Spleen (tissue), 13 donors: ENCODE measurements at places on chromosomes 1 and 21. TPM values are rescaled to one million over a fixed set of nuclear protein-coding genes. Genes with fewer than 3 reads are reported as not detected.

DNA sequence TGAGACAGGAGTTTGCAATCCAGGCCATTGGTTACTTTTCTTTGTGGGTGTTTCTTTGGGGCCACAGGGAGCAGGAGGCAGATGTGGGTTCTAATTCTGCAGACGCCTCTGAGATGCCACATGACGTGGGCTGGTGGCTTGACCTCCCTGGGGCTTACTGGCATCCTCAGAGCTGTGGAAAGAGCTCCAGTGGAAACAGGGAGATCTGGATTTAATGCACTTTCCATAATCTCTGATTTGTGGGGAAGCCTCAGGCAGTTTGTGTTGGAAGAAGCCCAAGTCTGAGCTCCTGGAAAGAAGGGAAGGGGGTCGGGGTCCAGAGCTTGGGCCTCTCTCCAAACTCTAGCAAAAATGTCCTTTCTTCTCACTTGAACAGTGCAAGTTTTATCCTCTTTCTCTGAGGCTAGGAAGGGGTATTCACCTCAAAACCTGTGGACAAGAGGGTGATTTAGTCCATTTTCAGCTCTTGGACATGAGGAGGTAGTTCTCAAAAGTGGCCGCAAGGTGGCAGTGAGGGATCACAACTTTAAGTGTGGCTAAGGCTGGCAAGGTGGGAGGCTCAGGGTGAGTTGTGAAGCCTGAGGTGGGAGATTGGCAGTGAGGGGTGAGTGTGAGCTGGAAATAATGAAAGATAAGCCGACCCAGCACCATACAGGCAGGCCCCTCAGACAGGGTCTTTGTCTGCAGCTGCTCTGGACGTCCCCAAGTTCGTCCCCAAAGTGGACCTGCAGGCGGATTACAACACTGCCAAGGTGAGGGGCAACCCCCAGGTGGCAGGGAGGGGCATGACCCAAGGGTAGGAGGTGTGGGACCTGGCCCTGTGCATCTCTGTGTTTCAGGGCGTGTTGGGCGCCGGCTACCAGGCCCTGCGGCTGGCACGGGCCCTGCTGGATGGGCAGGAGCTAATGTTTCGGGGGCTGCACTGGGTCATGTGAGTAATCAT is 9.2 kb downstream of the IKBKE start:
- no peak overlapping the region for H3K27ac ChIP-seq
- H3K27me3 ChIP-seq = no peaks in the 10 kb centered on the region
- H3K4me3 ChIP-seq = no peak overlapping the region
- peaks cover 33% of the 10 kb centered on the region for H3K36me3 ChIP-seq
- no peaks in the 10 kb centered on the region for H3K4me1 ChIP-seq

DNA sequence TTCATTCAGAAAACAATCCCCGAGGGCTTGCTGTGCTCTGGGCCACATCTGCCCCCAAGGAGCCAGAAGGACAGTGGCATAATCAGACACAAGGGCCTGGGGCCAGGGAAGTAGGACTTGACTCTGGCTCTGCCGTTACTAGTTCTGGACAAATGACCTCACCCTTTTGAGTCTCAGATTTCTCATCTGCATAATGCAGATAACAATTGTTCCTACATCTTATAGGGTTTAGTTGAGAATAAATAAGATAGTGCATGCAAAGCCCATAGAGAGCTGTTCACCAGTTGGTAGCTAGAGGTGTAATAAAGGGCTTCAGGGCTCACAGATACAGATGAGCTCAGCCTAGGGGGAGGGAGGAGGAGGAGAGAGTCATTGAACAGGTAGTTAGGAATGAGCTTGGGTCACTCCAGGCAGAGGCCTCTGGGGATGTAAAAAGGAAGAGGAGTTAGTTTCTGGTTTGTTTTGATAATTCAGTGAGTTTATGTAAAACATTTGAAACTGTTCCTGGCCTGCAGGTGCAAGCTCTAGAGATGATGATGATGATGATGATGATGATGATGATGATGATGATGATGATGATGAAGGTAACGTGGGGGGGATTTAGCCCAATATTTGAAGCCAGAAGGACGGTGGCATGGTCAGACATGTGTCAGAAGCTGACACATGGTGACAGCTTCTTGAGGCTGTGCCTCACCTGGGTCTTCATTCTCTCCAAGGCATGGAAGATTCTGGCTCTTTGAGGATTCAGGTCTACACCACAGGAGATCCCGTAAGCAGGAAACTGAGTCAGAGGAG is 858 bp downstream of the LACTBL1 start:
- no peak for DNase-seq
- no peaks in the 10 kb centered on the region for H3K36me3 ChIP-seq
- H3K27me3 ChIP-seq = no peaks in the 10 kb centered on the region
- H3K4me1 ChIP-seq = peaks cover 5% of the 10 kb centered on the region

GRCh38 chr21:17455451-17455850 is 57.4 kb upstream of the CXADR start:
- no peak overlapping the region for H3K4me3 ChIP-seq
- H3K27me3 ChIP-seq = no peaks in the 10 kb centered on the region
- DNase-seq = no peak
- no peaks in the 10 kb centered on the region for H3K36me3 ChIP-seq

GRCh38 chr1:187027253-187027652 is 198.5 kb downstream of the PLA2G4A start:
- H3K27ac ChIP-seq = no peak overlapping the region
- H3K4me1 ChIP-seq = no peaks in the 10 kb centered on the region
- no peaks in the 10 kb centered on the region for H3K27me3 ChIP-seq
- H3K4me3 ChIP-seq = no peak overlapping the region

- peak overlapping the region; percentile 78 for H3K4me3 ChIP-seq
- peaks cover 6% of the 10 kb centered on the region for H3K4me1 ChIP-seq
- H3K36me3 ChIP-seq = no peaks in the 10 kb centered on the region
- peak; percentile 38 for DNase-seq
- H3K27me3 ChIP-seq = no peaks in the 10 kb centered on the region
- peak overlapping the region; percentile 88 for H3K27ac ChIP-seq
Measured at GRCh38 chr1:45490121-45490625, 790 bp downstream of the TESK2 start.

DNA sequence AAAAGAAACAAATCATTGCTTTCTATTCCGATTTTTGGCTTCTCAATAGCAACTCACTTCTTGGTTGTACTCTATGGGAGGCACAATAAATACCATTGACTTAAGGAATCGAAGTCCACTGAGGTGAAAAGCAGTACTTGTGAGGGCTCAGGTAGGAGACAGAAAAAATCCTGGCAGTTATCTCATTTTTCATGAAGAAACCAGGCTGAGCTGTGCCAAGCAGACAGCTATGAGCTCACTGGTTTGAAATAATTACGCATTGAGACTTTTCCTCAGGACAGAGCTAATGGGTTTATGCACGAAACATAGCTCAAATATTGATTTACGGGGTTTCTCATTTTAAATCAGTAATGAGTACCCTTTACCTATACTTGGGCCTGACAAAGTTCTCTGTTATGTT is 18.5 kb downstream of the COLGALT2 start:
- no peak for DNase-seq
- H3K27me3 ChIP-seq = no peaks in the 10 kb centered on the region
- H3K4me3 ChIP-seq = no peak overlapping the region
- H3K36me3 ChIP-seq = no peaks in the 10 kb centered on the region

DNA sequence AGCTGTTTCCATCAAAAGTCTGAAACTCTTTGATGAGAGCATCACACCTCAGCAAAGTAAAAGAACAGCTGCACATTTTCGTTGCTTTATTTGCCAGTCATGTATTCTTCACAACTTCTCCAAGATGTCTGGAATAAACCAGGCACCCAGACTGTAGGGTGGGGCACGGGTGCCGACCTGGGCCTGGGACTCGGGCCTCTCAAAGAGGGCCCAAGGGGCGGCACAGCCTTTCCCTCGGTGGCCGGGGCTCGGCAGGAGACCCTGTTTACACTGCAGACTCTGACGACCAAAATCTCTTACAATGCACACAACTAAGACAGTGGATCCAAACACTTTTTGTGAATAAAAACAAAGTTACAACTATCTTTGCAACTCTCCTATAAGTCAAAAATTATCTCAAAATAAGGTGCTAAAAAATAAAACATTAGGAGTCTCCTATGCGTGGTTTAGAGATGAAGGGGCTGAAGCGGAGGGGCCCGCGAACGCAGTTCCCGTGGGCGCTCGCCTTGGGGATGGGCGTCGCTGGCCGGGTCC is 696 bp downstream of the LSS start:
- H3K4me3 ChIP-seq = peak overlapping the region; percentile 89
- H3K36me3 ChIP-seq = no peaks in the 10 kb centered on the region
- H3K27ac ChIP-seq = peak overlapping the region; percentile 75

- DNase-seq = peak; percentile 77
- H3K4me1 ChIP-seq = peaks cover 47% of the 10 kb centered on the region
- H3K4me3 ChIP-seq = no peak overlapping the region
Measured at GRCh38 chr21:45887120-45887611, 94.4 kb upstream of the COL6A1 start.

DNA sequence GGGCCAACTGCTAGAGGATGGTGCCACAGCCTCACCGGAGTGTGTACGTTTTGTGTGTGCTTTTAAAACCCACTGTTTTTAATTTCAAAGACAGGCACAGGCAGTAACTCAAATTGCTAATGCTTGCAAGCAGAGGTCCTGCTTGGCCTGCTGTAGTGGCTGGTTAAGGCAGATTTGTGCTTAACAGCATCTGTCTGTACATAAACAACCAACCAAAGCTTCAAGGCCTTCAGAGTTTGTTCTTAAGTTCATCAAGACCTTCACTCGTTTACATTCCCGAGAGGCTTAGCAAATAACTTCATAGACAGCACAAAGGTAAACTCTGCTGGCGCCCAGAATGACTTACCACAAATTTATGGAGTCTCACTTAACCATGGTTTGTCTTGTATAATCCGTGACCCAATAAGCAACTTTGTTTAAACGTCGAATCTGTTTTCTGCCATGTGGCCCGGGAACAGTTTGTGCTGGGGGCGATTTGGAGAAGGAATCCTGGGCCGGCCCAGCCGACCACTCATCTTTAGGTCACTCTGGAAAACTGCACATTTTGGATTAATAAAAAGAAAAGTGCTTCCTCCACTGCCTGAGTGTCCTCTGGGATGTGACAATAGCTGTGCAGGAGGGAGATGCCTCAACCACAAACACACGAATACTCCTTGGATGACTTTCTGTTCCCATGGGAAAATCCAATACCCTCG is 58.1 kb downstream of the CAPZB start:
- DNase-seq = no peak
- H3K36me3 ChIP-seq = no peaks in the 10 kb centered on the region
- H3K4me3 ChIP-seq = no peak overlapping the region
- H3K4me1 ChIP-seq = peaks cover 100% of the 10 kb centered on the region
- no peaks in the 10 kb centered on the region for H3K27me3 ChIP-seq

DNA sequence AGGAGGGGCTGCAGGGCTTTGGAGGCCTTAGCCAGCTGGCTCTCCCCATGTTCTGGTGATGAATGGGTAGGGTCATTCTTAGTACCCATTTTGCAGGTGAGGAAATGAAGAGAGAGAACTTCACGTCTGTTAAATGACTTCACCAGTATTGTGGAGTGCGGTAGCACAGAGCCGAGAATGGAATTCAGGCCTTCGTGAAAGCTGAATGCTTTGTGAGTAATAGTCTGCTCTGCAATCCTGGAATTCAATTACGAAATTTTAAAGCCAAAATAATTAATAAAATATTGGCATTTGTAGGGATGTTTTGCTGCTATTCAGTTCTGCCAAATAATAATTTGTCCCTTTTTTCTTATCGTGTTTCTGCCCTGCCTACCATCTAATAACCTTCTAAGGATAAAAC is 197.7 kb downstream of the GREM2 start:
- H3K36me3 ChIP-seq = no peaks in the 10 kb centered on the region
- no peak overlapping the region for H3K27ac ChIP-seq
- no peaks in the 10 kb centered on the region for H3K4me1 ChIP-seq
- no peak for DNase-seq

DNA sequence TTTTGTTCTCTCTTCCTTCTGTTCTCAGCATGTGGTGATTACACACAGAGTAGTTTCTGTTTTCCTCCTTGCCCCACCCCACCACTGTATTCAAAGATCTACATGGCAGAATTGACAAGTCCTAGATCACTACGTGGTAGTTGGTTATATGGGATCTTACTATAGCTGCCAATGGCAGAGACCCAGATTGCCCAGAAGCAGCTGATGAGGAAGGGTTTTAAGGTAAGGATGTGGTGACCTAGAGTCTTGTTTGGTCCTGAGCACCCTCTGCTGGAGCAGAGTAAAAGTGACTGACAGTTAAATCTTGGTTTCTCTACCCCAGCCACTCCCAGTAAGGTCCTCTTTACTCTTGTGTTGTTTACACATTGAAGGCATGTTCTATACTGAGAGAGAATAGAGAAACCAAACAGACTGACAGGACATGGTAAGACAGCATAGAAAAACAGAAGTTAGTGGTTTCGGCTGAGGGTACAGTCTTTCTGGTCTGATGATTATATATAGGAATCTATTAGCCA is 22.8 kb upstream of the STRIP1 start:
- no peak overlapping the region for H3K4me3 ChIP-seq
- no peaks in the 10 kb centered on the region for H3K27me3 ChIP-seq
- H3K27ac ChIP-seq = peak overlapping the region; percentile 79
- no peaks in the 10 kb centered on the region for H3K4me1 ChIP-seq

DNA sequence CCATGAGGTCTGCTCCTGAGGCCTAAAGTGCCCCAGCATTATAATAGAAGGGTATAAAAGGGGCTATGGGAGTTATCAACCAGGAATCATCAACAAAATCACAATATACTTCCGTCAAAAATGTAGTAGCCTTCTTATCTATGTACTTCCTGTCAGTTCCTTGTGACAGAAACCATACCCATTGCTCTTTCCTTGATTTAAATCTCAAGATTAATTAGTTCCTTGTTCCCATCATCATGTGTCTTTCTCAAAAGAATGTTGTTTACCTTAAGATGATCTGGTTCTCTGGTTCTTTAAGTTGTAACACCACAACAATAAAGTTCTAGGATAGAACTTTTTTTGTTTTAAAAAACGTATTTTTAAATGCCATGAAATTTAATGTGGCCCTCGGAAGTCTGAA is 833.3 kb downstream of the LTN1 start:
- no peaks in the 10 kb centered on the region for H3K27me3 ChIP-seq
- DNase-seq = no peak
- no peak overlapping the region for H3K27ac ChIP-seq
- no peak overlapping the region for H3K4me3 ChIP-seq

Gene CLDN8
- total RNA-seq = not detected

Gene INSRR
- total RNA-seq = not detected

Gene TSSK3
- 2.4 TPM for total RNA-seq

Gene ZNF593OS
- not detected for total RNA-seq
